ENCODE measurements at places on chromosomes 12 and 14. TPM values are rescaled to one million over a fixed set of nuclear protein-coding genes. Genes with fewer than 3 reads are reported as not detected.

PLCZ1 gene
- total RNA-seq = not detected

FAM90A1 gene
- total RNA-seq = 0.14 TPM

UNC79 gene
- total RNA-seq = under 0.01 TPM

DIO2 gene
- total RNA-seq = 29.6 TPM

ESPL1 gene
- total RNA-seq = 19.0 TPM

MYL2 gene
- not detected for total RNA-seq

SOAT2 gene
- not detected for total RNA-seq

MLEC gene
- total RNA-seq = 121 TPM
